Amniotic stem cell (primary cell): ENCODE measurements at places on chromosomes 12 and 14.
A peak's percentile ranks its signal among the peaks of the same experiment; 100 is the strongest.

GRCh38 chr12:62331306-62331705, 71.1 kb downstream of the USP15 start:
- no peak for DNase-seq

DNA sequence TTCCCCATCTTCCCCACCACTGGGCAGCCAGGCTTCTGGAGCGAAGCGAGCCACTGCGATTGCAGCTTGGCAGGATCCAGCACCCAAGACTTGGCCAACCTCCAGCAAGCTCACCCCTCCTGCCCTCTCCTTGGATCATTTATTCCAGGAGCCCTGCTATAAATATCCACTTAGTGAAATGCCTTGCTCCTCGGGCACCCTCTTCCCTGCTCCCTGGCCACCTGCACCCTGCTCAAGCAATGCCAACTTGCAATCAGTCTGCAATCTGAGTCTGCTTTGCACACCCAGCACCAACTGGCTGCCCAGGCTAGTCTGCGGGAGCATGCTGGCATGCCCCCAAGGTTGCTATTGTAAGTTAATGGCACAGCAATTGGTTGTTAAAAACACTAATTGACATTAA, 666.0 kb downstream of the MED13L start:
- no peak for DNase-seq

DNA sequence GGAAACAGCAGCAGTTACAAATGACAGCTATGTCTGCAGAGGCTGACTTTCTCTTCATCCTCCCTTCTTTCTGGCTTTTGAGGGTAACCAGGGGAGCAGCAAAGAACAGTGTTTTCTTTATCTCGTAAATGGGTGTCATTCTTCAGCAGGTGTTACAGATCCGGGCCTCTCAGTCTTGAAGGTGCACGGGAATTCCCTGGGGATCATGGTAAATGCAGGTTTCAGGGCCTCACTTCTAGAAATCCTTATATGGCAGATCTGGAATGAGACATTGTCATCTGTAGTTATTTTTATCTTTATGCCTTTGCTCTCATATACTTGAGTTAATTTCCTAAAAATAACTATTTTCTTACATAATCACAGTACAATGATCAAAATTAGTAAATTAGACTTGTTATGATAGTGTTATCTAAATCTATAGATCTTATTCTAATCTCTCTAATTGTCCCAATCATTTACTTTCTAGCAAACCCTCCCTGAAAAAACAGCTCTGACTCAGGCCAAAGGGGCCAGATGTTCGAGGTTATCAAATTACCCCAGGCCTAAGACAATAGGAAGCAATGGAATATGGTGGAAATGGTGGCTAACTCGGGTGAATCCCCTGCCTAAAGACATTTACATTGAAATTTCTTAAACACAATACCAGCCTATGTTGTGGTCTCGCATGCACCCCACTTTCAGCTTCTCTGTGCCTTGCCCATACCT, 145.0 kb downstream of the CAND1 start:
- DNase-seq, result no peak

GRCh38 chr14:26932606-26933005, 334.8 kb upstream of the NOVA1 start:
- no peak for DNase-seq

DNA sequence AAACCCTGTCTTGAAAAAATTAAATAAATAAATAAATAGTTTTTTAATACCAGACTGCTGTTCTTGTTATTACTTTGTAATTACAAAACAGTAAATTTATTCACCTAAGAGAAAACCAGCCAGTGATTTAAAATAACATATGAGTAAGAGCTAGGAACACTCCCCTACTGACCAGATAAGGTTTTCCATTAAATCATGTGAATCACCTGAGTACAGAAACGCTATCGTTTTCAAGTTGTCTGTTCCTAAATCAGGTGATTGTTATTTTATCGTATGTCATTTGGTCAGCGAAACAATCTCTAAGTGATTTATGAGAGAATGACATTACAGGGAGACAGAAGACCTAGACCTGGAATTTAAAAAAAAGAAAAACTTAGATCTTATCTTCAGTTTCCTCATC, 47.3 kb downstream of the RPS29 start:
- DNase-seq, result no peak

DNA sequence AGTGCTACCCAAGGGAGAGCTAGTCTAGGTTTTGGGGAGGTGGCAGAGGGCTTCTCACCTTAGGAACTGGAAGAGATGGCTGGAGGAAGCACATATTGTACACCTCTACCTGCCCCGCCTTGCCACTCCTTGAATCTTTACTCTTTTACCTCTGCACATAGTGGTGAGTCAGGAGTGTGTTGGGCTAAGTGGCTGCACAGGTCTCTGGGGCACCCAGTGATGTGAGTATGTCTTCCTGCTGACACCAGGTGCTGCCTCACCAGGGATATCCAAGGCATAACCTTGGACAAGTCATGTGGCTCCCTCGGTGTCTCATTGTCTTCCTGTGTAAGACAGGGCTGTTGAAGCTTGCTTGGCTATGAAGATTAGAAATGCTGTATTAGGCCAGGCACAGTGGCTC, 19.8 kb upstream of the CABP1 start:
- DNase-seq, result no peak

DNA sequence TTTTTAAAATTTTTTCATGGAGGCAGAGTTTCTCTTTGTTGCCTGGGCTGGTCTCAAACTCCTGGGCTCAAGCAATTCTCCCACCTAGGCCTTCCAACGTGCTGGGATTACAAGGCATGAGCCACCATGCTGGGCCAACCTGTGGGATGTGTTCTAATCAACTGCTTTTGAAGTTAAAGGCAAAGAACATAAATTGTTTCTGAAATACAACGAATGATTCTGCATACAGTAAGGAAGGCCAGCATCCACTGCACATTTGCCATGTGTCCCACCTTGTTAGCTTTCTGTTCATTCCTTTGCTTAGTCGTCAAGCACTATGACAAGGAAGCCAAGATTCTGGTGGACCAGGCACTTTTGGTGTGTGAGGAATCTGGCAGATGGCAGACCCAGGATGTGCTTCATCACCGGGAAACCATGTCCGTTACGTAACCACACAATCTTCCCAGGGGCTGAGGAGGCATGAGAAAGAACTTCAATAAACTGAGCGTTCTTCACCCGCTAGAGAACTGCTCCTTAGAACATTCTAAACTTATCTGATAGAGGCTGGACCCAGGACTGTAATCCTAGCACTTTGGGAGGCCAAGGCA, 24.5 kb downstream of the MOK start:
- peak; percentile 78 for DNase-seq

- no peak for DNase-seq
Observed at GRCh38 chr14:56274556-56274955, 156.3 kb downstream of the PELI2 start.

DNA sequence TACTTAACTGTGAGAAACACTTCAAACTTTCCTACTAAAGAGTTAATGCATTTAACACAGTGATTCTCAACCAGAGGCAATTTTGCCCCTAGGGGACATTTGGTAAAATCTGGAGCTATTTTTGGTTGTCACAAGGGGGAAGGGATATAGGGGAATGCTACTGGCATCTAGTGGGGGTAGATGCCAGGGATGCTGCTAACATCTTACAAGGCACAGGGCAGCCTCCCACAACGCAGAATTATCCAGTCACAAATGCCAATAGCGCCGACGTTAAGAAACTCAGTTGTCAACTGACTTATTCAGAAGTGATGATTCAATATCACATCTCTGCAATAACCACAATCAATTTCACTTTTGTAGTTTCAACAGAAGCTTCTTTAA, 2.0 kb downstream of the EEA1 start:
- DNase-seq, result peak; percentile 43

- no peak for DNase-seq
Observed at GRCh38 chr14:21059842-21060613, 2.4 kb downstream of the RNASE8 start.

- peak; percentile 35 for DNase-seq
Observed at GRCh38 chr14:65156568-65157366, 54.5 kb upstream of the MAX start.

GRCh38 chr12:49557187-49557916, 10.6 kb downstream of the MCRS1 start:
- DNase-seq, result no peak

DNA sequence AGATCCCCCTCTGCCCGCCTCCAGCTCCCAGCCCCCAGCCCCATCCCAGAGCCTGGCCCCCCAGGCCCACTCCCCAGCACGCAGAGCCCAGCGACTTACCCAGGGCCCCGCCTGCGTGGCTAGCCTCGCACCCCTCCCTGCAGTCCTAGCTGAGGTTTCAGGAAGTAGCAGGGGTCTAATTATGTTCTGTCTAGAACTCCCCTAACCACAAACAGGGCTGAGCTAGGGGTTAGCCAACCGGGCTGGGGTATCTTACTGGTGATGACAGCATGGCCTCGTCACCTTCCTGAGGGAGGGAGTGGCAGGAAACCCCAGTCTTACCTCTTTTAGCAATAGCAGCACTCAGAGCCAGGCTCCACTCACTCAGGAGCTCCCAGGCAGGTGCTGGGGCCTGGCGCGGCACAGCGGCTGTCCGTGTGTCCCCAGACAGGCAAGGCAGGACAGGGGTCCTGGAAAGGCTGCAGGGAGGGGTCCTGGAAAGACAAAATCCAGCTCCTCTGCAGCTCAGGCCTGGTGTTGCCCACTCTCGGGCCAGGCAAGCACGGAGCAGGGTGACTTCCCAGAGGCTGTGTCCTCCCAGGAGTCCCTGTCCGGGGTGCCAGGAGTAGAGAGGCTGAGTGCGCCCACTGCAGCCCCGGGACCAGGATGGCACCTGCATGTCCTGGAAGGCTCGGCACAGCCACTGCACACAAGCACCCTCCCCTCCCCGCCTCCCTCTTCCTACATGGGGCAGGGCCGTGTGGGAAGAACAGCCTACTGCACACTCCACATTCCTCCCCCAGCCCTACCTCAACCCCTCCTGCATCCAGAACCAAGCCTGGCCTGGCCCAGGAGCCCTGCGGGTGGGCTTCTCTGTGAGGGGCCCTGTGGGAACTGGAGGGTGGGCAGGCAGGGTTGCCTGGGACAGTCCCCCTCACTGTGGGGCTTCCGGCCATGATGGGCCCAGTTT, at the start of gene GPR132:
GPR132 (minus strand) TSS at position 151 of the 949 bp plus-strand sequence. CDS start 10,010 bp downstream, outside the sequence.
- DNase-seq, result no peak

GRCh38 chr14:51677738-51678137, 26.0 kb downstream of the FRMD6 start:
- no peak for DNase-seq

- no peak for DNase-seq
Observed at GRCh38 chr14:53048631-53049030, 97.8 kb upstream of the FERMT2 start.

- no peak for DNase-seq
Observed at GRCh38 chr12:14278294-14278953, 87.1 kb upstream of the ATF7IP start.

DNA sequence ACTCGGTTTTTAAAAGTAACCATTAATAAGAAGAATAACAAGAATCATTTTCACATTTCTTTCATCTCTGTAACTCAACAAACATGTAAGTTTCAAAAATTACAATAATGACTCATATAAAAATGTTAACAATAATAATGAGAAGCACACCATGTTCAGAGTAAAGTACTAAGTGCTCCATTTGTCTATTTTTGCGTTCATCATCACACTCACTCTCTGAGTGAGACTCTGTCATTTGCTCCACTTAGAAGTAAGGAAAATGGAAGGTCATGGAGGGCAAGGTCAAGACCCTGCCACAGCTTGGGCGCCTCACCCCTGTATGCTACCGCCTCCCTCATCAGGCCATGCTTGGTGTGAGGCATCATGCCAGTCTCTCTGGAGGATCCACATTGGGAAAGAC, 129.9 kb downstream of the TMEM30B start:
- no peak for DNase-seq

- no peak for DNase-seq
Observed at GRCh38 chr14:52741865-52742264, 11.9 kb downstream of the STYX start.

DNA sequence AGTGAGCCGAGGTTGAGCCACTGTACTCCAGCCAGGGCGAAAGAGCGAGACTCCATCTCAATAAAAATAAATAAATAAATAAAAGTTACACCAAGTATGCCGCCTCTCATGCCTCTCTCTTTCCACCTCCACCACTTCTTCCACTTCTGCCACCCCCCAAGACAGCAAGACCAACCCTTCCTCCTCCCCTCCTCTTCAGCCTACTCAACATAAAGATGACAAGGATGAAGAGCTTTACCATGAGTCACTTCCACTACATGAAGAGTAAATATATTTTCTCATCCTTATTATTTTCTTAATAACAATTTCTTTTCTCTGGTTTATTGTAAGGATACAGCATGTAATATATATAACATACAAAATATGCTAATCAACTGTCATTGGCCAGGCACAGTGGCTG, 3.6 kb upstream of the TMED2 start:
- no peak for DNase-seq

GRCh38 chr14:70934502-70935134, 27.4 kb downstream of the PCNX1 start:
- no peak for DNase-seq

- no peak for DNase-seq
Observed at GRCh38 chr12:37543966-37544668, 772.5 kb upstream of the ALG10B start.

DNA sequence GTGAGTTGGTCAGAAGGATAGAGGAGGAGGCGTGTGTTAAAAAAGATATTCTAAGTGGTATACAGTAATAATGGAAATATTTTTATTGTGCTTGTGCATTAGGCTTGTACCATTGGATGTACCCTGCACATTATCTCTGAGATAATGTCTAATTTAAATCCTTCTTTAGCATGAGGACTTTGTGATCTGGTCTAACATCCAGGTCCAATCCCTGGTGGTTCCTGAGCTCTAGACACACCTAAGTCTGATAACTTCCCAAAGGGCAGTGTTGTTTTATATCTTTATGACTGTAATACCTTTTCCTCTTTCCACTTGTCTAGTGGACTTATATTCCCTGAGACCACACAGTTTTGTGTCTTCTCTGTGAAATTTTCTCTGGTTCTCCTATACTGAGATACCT, 20.6 kb downstream of the PRPF39 start:
- DNase-seq, result no peak

- no peak for DNase-seq
Observed at GRCh38 chr14:87934185-87934584, 58.8 kb downstream of the GALC start.

- no peak for DNase-seq
Observed at GRCh38 chr14:100840286-100841065, 14.6 kb downstream of the MEG3 start.

DNA sequence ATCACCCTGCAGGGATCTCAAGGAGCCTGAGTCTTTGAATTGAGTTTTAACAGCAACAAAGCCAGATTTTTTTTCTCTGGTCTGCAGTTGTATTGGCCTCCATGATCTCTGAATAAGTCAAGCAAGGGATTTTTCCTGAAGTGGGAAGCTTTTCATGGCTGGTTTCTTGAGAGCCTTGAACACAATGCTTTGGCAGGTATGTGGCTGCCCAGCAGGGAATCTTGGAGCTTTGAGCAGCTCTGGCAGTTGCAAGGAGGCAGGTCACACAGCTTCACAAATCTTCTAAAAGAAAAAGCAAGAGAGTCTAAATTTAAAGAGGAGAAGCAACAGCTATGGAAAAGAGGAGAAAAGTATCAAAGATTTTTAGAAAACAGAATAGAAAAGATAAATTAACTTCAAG, 60.1 kb downstream of the RPS29 start:
- no peak for DNase-seq

DNA sequence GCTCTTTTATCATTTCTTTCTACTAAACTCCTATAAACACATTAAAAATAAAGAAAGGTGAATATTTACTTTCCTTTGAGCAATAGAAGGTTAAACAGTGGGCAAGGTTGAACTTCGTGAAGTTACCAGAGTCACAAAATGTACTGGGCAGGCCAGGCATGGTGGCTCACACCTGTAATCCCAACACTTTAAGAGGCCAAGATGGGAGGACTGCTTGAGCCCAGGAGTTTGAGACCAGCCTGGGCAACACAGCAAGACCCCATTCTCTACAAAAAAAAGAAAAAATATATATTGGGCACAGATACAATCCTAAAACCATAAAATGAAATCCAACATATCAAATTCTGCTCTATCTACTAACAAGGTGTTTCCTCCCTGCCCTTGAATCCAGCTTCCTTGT, 60.7 kb upstream of the VPS33A start:
- DNase-seq, result no peak
